ENCODE measurements at places on chromosomes 3 and 15.

GRCh38 chr3:76950590-76950989 lies 89.3 kb upstream of the ROBO2 start:
- no peak for DNase-seq

- DNase-seq = no peak
These were observed 996 bp upstream of the SLC28A1 start for GRCh38 chr15:84883466-84883865.

DNA sequence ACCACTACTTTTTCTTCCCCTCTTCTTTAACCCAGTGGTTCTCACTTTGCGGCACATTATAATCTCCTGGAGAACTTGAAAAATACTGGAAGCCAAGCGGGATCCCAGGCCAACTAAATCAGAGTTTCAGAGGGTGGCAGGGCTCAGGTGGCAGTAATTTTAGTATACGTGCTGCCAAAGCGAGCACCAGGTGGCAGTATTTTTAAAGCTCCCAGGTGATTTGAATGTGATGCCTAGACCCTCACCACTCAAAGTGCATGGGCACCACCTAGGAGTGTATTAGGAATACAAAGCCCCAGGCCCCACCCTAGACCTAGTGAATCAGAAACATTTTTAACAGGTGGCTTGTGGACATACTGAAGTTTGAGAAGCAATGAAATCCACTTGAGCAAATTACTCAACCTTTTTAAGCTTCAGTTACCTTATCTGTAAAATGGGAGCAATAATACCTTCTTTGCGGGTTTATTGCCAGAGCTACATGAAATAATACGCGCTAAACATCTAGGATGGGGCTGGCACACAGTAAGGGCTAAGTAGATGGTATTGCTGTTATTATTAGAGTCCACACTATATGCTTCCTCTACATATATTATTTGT lies 8.3 kb downstream of the B3GALNT1 start:
- DNase-seq = no peak

DNA sequence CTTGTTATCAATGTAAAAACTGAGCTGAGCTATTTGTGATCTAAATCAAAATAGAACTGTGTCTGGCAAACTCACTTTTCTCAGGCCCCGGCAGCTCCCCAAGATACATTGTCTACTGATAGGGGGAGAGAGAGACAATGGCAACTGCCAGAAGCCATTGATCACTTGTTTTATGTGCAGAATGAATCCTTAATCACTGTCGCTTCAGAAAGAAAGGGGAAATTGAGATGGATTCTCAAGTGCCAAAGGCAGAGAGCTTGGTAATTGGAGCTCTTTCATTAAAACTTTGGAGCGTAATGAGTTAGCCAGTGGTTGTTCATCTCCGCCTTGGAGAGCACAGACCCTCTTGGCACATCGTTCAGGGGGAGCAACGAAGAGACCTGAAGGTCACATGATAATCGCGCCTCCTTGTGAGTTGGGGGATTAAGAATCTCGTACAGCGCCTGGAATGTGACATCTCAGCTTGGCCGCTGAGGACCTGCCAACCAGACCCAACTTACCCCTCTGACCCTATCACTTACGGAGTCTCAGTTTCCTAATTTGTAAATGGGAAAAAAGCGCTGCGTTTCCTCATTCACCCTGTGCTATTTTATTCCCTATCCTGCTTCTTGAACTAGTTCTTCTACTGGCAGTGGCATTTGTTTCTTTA lies 252.8 kb downstream of the VPS13C start:
- no peak for DNase-seq

- DNase-seq = no peak
These were observed 222.8 kb downstream of the PTPRG start for GRCh38 chr3:61783993-61784718.

DNA sequence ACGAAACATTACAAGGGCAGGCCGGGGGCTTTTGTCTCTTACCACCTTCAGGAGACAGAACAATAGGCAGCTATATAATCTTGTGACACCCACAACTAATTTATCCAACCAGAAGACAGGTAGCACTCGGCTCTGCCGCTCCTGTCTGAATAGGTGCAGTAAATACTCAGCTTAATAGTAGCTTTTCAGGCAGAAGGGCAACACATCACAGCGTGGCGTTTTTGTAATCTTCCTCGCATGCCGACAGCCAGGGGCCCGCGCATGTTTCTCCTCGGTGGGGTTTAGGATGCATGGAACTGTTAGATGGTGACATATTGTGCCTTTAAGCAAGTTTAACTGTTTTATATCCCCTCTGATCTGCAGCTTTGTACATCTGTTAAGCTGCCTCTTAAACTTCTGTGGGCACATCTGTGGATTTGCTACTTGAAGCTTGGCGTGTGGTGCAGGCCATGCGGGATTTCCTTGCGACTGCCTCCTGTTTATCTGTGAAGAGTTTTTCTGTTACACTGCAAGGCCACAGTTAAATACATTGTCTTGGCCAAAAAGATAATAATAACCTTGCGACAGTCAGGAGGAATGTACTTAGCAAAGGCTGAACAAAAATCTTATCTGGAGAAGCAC lies 123.2 kb upstream of the BNIP2 start:
- DNase-seq = no peak

DNA sequence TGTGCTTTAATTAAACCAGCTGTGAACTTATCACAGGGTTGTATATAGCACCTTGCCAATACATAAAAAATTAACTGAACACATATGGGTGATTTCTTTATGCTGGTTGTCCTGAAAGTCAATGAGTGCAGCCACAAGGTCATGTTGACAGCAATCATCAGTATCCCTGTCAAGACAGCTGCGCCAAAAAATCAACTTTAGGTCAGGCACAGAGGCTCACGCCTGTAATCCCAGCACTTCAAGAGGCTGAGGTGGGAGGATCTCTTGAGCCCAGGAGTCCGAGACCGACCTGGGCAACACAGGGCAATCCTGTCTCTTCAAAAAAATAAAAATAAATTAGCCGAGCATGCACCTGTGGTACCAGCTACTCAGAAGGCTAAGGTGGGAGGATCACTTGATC lies 707.3 kb downstream of the SI start:
- DNase-seq = no peak

DNA sequence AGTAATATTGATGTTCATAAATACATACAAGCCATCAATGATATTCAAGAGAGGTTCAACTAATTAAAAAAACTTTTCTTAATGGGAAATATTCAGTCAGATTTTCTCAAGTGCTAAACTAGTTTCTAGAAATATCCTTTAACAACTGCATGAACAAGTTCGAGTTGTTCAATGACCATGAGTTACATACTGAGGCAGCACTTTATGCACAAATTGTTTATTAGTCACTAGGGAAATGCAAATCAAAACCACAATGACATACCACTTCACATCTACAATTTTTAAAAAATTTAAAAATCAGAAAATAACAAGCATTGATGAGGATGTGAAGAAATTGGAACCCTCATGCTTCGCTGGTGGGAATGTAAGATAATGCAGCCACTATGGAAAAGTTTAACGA lies 62.4 kb downstream of the RAD18 start:
- no peak for DNase-seq

- no peak for DNase-seq
These were observed 182.2 kb upstream of the IL12A start for GRCh38 chr3:159806412-159806811.

GRCh38 chr3:58584690-58585004 lies 7.5 kb upstream of the FAM107A start:
- DNase-seq = no peak

DNA sequence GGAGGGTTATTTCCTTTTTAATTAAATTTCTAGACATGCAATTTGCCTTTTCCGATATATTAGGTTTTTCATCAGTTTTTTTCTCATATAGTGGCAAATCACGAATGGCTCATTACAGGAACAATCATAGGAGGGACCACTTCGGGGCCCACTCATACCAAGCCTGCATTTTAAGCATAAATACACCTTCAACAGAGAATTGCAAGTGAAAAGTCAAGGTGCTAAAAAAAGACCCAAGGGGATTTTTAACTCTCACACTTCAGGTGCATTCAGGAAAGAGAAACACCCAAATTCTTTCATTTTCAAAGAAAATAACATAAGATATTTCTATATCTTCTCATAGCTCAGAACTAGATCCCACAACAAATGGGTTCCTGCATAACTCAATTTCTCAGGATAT lies 979.6 kb upstream of the NR2F2 start:
- DNase-seq = no peak

DNA sequence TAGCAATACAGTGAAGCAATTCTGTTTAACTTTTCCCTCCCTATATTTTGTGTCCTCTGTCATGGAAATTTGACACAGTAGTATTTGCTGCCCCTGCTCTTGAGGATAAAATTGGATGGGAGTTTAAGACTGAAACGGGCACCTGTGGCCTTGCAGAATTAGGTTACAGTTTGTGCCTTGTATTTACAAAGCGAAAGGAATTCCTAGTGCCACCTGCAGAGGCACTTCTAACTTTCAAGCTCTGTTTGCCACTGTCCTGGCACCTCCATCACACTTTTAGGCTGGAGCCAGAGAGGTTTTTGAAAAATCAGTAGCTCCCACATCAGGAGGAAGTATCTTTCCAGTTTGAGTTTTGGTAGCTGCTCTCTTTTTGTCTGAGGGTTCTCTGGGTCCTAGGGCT lies 39.5 kb downstream of the CD86 start:
- DNase-seq = no peak

DNA sequence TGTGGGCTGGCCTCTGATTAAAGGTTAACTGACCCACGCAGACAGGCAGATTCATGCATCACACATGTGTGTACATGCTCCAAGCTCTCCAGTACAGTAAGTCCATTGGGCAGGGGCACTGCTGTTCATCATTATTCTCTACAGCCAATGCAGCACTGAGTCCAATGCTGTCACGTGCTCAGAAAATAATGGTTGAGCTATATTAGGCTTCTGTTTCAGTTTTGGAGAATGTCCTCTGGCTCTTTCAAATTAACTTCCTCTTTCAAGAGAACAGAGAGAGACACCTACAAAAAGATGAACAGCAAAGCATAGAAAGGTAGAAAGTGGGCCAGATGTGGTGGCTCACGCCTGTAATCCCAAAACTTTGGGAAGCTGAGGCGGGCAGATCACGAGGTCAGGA lies 202.6 kb downstream of the MEX3B start:
- DNase-seq = no peak

GRCh38 chr3:131553495-131554247 lies 50.9 kb upstream of the MRPL3 start:
- no peak for DNase-seq

DNA sequence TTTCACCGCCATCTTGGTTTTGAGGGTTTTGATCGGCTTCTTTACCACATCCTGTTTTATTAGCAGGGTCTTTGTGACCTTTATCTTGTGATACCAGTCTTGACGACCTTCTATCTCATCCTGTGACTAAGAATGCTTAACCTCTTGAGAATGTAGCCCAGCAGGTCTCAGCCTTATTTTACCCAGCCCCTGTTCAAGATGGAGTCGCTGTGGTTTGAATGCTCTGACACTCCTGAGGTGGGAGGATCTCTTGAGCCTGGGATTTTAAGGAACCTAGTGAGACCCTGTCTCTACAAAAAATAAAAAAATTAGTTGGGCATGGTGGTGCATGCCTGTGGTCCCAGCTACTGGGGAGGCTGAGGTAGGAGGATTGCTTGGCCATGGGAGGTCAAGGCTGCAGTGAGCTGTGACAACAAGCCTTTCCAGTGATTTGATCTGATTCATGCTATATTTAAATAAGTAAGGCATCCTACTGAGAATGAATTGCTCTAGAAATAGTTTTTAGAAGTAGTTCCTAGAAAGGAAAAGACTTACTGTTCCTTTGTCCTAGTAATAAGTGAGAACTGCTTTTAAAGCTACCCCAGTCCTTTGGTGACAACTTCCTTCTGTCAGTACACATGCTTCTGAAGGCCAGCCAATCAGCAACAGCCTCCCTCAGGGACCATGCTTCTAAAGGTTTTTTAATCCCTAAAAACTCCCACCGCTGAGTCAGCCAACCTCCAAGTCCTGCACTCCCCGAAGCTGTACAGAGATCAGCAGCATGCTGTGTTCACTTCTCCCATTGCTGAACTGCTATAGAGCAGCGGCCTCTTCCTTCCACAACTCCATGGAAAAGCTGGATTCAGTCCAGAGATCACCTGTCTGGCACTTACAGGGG lies 9.1 kb upstream of the CEMIP start:
- DNase-seq = no peak

GRCh38 chr15:96354731-96355567 lies 24.4 kb downstream of the NR2F2 start:
- DNase-seq = no peak

DNA sequence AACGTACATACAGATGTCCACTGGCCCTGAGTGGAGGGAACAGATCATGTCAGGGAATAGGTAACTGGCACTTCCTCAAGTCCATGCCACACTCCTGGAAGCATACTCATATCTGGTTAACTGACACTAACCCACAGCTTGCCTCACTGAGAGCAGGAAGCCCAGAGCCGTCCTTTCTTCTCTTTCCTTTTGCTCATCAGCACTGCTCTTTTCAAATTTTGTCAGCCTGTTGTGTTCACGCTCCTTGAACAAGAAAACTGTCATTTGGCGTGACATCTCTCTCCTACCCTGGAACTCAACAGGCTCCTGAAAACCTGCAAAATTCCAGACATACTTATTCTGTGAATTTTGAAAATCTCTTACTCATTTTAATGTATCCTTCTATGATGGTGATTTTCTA lies 360.2 kb downstream of the MAGI1 start:
- DNase-seq = no peak

GRCh38 chr15:26773067-26773877 lies 406 bp upstream of the GABRB3 start:
- peak; percentile 70 for DNase-seq
